ENCODE measurements at places on chromosomes 4 and X.

DNA sequence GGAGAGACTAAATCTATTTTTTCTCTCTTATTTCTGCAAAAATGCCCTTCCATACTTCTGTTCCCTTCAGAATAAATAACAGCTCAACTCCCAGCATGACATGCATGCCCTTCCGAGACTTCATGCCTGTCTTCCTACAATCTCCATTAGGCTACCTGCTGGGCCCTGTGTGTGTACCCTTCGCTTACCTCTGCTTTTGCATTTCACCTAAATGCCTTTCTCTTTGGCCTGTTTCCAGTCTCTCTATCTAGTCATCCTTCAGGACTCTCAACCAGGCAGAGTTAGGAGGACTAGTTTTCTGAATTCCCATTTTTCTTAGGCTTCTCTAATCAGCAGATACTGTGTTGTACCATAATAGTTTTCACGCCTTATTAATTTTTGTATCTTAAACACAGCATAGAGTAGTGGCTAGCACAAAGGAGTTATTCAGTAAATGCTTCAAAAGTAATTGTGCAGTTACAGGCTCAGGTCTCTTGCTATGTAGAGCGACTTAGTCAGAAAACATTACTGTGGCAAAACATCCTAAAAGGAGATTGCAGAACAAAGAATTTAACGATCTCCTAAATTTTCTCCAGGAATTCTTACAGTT, 20.5 kb downstream of the SEPTIN11 start:
- peak; percentile 80 for DNase-seq

GRCh38 chr4:140861359-140862176, 105.4 kb upstream of the TBC1D9 start:
- DNase-seq: peak; percentile 14

DNA sequence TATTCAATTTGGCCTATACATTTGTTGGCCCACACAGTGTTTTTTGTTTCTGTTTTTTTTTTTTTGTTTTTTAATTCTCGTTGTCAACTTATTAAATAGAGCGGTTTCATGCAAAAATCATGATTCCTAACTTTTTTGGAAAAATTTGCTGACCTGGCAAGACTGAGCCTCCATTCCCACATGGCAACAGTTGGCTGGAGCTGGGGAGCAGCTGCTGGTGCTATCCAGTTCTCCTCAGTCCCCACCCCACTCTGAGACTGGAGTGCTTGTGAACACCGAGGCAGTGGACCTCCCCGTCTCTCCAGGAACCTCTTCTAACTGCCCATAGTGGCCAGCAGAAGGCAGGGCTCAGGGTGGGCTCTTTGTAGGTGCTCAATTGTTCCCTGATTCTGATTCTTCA, 95.7 kb upstream of the OTUD4 start:
- DNase-seq: no peak

GRCh38 chr4:4499438-4500123, 42.3 kb downstream of the STX18 start:
- DNase-seq: no peak

- no peak for DNase-seq
These were observed 168.7 kb downstream of the STK32B start for GRCh38 chr4:5220028-5220427.

GRCh38 chr4:48129307-48130014, 4.6 kb downstream of the TXK start:
- DNase-seq: no peak

- DNase-seq: no peak
These were observed 255.8 kb downstream of the COL25A1 start for GRCh38 chr4:109046471-109047201.

GRCh38 chr4:65552057-65552456, 118.2 kb downstream of the EPHA5 start:
- DNase-seq: no peak

- DNase-seq: no peak
These were observed 29.8 kb downstream of the PAGE2 start for GRCh38 chrX:55118574-55118973.

- DNase-seq: no peak
These were observed 107.3 kb downstream of the AMMECR1 start for GRCh38 chrX:110210417-110211139.

GRCh38 chr4:165711436-165711835, 161.6 kb upstream of the TLL1 start:
- no peak for DNase-seq

DNA sequence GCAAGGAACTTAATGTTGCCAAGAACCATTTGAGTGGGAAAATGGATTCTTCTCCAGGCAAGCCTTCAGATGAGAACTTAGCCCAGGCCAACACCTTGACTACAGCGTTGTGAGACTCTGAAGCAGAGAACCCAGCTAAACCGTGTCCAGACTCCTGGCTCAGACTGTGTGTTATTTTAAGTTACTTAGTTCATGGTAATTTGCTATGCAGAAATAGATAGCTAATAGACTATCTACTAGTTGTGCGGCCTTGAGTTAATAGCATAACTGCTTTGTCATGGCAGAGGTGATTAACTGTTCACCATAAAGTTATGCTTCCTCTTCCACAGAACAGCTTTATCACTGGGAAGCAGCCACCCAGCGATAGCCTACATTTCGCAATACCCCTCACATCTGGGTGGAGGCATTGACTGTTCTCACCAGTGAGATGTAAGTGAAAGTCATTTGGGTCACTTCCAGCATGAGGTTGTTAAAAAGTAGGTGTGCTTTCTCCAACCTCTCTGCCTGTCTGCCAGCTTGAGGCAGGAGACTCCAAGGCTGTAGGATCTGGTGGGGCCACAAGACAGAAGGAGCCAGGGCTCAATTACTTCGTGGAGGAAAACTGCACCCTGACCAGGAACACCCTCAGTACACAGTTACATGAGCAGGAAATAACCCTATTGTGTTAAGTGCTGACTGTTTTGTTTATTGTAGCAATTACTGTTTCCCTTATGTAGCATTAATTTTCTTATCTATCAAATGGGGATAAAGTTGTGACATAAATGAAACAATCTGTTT, 94.2 kb downstream of the GPAT3 start:
- DNase-seq: no peak

- no peak for DNase-seq
These were observed 58.1 kb downstream of the FAM114A1 start for GRCh38 chr4:38925492-38926413.

DNA sequence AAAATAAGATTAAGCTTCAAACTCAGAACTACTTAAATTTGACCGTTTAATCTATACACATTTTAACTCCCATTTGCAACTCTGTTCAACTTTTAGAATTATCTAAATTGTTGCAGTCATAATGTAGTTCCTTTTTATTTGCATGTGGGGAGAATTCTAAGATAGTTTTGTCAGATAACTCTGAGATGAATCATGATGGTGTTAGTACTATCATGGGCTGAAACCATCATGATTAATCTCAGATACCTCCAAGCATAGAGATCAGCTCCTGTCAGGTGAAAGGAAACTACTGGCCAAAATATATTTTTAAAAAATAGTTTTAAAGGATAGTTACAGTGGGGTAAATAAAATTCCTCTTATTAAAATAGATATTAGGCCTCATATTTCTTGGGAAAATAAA, 39.0 kb downstream of the FBXO8 start:
- no peak for DNase-seq

GRCh38 chr4:21470535-21470934, 478.0 kb downstream of the KCNIP4 start:
- DNase-seq: no peak

DNA sequence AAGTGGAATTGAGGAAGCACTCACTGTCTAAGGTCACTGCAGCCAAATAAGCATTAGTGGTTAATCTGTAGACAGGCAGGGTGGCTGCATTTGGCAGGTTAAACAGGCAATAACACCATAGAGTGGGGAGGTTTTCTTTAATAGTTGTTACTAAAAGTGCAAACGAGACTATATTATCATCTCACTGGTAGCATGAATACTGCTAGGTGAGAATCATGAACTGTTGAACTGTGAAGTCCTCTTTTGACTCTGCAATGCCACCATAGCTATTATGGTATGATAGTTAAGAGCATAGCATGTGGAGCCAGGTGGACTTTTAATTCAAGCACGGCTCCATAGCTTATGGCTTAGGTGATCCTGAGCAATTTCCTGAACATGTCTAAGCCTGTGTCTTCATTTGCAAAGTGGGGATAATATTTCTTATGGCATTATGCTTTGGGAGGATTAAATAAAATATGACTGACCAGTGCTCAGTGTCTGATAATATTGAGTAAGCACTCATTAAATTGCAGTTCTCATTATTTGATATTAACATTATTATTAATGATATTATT, 235.6 kb upstream of the HHIP start:
- DNase-seq: no peak

- no peak for DNase-seq
These were observed 17.4 kb downstream of the C4orf51 start for GRCh38 chr4:145697332-145697731.

- no peak for DNase-seq
These were observed 47.4 kb downstream of the WWC2 start for GRCh38 chr4:183146478-183146877.

DNA sequence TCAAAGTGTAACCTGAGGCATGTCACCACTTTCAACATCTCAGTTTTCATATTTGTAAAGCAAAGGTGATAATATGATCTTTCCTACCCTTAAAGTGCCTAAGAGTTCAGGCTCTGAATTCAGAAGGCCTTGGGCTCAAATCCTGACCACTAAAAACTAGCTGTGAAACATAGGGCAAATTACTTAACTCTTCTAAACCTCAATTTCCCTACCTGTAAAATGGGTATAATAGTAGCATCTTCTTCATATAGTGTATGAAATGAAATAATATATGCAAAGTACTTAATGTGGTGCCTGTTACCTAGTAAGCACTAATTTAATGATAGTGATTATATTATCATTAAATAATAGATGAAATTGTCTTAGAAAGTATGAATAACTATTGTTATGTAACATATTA, 7.0 kb upstream of the WDR44 start:
- DNase-seq: no peak

DNA sequence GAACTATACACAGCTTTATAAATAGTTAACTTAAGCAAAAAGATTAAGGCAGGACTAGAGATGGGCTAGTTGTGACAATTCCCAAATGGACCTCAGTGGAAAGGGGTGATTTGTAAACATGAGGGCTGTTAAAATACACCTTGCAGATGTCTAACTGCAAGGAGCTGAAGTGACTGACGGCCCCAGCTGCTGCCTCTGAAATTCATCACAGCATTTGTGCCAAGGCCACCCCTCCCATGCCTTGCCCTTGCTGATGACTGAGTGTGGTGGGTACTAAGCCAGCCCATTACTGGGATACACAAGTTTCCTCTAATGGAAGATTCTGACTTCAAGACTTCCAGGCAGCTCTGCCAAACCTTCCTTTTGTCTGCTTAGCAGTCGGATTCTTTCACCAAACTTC, 23.7 kb upstream of the EGFL6 start:
- DNase-seq: no peak

DNA sequence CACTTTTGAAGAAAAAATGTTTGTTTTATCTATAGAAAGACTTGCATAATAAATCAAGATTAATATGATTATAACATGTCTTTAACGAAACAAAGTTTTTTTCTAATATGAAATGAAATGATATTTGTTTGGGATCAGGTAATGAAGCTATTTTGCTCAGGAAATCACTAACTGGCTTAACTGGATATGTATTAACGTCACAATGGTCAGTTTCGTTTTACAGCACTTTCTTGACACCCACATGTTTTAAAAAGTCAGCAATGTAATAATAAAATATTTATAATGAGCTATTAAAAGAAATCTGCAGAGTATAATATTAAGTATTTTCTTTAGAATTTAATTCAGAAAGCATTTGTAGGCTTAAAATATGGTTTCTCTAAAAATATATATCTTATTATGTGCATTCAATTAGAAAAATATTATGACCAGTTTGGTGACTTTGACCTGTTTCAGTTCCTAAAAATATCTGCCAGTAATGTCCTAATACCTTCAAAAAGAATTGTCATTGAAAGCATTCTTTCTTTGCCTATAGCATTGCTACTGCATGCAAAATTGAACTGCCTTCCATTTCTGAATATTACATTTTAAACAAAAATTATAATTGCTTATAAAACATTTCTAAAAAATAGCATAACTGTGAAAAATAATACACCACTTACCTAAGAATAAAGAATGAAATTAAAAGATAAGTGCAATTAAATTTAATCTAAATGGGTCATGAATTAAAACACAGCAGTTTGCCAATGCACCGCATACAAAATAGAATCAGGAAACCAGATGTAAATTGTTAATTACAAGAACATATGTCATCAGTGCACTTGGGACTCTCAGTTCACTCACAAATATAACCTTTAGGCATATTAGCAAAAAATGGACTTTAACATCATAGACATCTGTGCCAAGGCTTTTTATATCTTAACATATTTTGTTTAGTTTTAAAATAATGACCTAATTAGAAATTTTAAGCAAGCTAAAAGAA, 31.6 kb downstream of the TIGD2 start:
- DNase-seq: no peak

DNA sequence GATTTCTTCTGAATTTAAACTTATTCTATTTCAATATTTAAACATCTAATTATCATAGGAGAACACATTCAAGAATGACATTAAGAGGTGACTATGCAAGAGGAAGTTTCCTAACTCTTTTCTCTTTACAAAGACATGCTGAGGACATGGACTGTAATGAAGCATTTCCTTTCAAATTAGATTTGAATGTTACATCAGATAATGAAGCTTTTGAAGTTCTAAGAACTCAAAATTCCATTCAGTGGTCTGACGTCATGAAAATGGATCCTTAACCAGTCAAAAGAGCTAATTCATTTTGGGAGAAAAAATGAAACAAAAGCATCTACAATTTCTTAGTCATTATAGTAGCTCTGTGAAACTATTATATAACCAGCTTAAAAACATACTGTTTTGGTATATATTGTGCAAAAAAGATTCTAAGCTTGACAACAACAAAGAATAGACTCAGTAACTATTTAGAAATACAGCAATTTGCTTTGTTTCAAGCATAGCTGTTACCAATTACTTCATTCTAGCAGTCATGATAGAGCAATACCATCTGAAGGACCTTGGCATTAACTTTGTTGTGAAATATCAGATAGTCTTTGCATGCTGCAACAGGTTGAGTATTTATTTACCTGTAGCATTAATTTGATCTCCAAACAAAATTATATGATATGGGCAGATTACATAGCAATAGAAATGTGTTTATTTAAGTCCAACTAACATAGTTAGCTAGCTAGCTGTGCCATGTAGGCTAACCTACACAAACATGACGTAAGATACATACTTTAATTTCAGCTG, 13.7 kb upstream of the DTHD1 start:
- no peak for DNase-seq

DNA sequence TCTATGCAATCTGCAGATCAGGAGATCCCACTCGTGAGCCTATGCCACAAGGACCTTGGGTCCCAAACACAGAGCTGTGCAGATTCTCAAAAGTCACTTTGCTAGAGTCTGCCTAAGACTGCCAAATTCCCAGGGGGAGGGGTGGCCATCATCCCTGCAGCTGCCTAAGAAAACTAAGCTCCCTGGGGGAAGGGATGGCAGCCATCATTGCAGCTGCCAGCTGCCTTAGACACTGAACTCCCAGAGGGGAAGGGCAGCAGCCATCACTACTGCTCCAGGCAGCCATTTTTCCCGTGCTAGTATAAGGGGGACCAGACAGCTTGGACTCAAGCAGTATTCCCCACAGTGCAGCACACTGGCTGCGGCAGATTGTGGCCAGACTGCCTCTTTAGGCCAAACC, 156.9 kb downstream of the NKX6-1 start:
- no peak for DNase-seq

GRCh38 chr4:142278171-142278570, 567.9 kb downstream of the INPP4B start:
- no peak for DNase-seq
